ENCODE measurements at places on chromosomes 4 and X.

GRCh38 chr4:6335040-6335590, 65.5 kb downstream of the WFS1 start:
- no peak for DNase-seq

GRCh38 chr4:25821267-25821666, 41.5 kb downstream of the SEL1L3 start:
- no peak for DNase-seq

DNA sequence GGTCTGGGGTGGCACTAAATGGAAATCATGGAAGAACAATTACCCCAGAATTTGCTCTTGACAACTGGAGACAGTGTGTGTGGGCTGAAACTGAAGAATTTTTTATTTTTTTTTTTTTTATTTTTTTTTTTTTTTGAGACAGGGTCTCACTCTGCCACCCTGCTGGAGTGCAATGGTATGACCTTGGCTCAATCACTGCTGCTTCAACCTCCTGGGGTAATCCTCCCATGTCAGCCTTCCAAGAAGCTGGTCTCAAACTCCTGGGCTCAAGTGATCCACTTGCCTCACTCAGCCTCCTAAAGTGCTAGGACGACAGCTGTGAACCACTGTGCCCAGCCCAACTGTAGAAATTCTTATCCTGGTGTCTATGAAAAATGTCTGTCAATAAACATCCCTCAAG, 127.9 kb upstream of the MAP3K15 start:
- DNase-seq, result no peak

DNA sequence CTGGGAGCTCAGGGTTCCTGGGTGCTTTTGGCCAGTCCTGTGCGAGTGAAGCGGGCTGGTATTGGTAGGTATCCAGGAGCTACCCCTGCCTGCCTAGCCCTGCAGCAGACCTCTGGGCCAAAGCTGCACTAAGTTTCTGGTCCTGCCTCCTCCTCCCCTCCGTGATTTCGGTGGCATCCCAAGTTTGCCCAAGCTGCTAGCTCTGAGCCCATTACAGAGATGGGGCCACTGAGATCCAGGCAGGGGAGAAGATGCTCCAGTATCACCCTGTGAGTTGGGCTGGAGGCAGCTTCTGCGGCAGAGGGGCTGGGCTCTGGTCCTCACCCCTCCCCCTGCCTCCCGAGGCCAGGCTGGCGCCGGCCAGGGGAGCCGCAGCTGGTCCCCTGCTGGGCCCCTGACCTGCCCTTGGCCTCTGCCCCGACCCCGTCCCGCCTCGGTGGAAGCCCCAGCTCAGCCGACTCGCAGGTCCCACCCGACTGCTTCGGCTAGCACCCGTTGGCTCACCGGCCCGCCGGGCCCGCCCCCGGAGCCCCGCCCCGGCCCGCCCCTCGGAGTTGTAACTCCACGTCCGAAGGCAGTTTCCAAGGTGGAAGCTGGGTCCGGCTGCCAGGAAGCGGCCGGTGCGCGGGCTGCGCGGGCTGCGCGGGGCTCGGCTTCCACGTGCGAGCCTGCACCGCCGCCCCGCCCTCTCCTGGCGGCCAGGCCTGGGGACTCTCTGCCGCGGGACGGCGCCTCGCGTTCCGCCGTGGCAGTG, at the start of gene DUSP9:
TSS of gene DUSP9 (plus strand) at position 584 of the 754 bp plus-strand sequence. CDS start 751 bp downstream, outside the sequence.
- no peak for DNase-seq

- no peak for DNase-seq
These were observed 27.1 kb downstream of the DDX60L start for GRCh38 chr4:168453146-168453545.

DNA sequence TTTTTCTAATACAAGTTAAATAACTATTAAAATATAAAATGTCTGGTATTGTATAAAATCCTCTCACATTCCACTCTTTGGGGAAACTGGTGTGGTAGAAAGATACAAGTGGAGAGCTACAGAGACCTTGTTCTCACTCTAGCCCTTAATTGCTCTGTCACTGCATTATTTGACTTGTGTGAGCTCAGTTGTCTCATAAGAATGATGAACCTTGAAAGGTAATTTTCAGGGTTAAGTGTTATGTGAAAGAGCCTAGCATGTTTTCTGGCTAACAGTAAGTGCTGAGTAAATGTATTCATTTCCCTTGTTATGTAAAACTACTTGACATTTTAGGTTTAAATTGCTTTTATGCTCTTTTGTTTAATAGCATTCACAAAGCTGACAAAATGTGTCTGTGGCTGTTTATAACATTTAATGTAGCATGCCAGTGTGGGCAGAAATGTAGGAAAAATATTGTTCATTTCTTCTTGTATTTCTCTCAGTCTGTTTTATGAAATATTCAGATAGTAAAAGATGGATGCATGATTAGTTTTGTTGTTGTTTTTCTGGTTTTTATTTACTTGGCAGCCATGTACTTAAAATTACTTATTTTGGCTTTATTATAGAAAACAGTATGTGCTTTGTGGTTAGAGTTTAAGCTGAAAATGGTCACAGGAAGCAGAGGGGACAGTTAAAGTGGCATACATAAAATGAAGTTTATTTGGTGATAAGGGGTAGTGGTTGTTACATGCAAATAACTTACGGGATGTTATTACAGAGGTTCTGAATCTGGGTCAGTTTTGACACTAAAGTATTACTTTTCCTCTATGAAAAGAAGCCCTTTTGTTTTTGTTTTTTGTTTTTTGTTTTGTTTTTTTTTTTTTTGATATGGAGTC, 29.2 kb downstream of the SLAIN2 start:
- no peak for DNase-seq

DNA sequence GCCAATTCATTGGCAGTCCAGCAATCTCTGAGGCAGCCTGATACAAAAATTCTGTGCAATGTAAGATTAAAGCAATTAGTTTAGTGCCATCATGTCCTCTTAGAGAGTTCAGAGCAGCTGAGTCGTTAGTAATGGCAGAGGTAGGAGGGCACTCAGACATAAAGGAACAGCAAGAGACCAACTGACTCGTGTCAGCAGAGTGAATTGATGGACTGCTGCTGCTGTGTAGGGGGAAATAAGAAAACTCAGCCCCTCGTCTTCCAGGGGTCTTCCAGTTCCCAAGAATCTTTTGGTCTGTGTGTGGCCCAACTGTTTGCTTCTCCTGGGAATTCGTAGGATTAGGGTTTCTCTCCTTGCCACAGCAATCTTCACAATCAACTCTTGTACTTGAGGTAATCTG, 100.9 kb downstream of the TTC29 start:
- no peak for DNase-seq

DNA sequence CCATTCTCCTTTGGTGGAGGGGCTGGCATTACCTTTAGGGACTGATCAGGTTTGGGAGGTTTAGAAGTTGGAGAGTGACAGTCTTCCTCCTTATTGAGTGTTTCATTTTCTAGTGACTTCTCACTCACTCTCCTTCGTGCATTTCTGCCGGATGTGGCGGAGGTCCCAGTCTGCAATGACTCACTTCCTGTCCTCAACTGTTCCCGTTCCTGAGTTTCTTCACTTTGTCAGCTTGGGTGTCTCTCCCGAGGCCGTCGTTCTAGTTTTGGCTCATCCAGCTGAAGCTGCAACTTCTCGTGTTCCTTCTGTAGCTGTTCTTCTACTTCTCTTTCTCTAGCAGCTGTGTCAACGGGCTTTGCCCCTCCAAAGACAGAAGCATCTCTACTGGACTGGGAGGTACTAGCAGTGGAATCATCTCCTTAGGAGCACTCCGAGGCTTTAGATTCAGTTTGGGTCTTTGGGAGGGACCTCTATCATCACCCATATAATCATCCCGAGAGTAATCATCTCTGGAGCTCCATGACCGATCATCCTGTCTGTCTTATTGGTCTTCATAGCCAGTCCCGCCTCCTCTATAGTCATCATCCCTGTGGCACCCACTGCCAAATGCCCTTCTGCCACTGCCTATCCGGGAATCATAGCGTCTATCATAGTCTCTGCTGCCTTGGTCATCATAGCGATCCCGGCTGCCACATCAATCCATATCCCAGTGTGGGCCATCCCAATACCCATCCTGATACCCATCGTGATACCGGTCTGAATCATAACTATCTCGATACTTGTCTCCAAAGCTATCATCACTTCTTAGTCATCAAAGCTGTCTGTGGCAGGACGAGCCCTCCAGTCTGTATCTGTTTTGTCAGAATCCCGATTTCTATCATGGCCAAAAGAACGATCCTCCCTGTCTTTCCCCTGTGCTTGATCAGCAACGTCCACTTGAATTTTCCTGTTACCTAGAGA, 35.3 kb upstream of the VSIG4 start:
- no peak for DNase-seq

- DNase-seq, result no peak
These were observed 23.5 kb upstream of the PAPSS1 start for GRCh38 chr4:107743532-107743931.
